Stimulated activated CD4-positive, alpha-beta T cell treated with anti-CD3 and anti-CD28 coated beads, Interleukin-1b, Interleukin-23, amount 100 ng/mL, for 48 hours (primary cell): ENCODE measurements at places on chromosomes 12 and 14.
A peak's percentile ranks its signal among the peaks of the same experiment; 100 is the strongest.

DNA sequence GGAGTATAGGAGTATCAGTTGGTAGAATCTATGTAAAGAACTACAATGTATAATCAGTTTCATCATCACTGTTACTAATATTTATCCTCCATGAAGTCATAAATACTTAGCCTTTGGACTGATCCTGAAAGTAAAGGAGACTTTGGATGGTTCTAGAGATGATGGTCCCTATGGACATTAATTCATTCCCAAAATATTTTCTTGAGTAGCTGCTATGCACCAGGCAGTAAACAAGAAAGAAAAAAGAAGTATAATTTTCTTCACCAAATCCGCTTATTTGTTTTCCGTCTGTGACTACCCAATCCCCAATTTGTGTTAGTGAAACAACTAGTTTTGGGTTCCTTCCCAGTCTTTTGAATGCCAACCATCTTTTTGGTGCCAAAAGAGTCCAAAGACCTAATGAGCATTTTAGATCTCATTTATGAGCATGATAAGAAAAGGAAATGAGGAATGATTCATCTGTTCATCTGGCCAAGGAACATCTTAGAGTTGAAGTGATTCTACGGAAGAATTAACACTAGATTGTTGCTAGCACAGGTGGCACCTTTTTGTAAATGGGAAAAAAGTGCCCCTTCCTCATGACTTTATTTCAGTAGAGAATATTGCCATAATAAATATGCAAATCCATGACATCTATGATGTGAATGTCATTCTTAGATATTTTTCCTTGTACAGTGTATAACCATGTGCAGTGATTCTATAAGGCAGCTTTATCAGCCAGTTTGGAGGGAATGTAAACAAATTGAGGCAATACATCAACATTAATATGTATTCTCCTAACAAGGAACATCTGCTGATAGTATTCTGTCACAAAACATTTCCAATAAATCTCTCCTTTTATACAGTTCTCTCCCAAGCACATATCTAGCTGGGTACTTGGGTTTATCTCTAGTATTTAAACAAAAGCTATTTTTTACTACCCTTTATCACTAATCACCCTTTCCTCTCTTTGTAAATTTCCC is 85.1 kb upstream of the CCDC91 start:
- DNase-seq: no peak

- no peak for DNase-seq
Observed at GRCh38 chr12:111606767-111607230, 7.7 kb upstream of the ATXN2 start.

- DNase-seq: no peak
Observed at GRCh38 chr12:79686171-79686570, 4.6 kb downstream of the PAWR start.

DNA sequence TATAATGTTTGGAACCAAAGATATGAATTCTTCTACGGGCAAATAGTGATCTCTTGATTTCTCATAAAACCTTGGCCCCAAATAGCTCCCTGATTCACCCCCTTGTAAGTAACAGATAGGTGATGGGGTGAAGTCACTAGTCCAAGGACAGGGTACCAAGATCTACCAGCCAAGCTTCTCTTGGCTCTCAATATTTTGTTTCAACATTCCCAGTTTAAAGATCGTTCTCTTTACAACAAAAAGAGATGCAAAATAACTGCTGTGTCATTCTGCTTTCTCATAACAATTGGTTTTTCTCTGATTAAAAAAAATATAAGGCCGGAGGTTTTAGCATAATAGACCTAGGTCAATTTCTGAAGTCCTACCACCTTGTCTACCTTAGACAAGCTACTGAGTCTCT is 11.8 kb downstream of the PAH start:
- no peak for DNase-seq

DNA sequence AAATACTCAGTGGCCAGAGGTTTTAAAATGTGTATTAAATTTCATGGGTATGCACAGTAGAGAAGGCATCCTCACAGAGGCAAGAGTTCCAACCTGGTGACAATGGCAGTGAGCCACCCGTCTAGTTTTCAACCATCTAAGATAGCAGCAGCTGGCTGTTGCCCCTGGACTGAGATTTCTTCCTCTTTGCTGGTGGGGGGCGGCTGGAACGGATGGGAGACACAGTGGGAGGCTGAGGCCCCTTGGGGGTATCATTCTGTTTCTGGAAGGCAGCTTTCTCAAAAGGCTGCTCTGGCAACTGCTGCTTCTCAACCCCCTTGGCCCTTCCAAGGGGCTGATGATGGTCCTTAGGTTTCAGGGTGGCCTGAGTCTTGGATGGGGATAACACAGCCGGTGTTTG is 1.0 kb upstream of the IFFO1 start:
- no peak for DNase-seq

GRCh38 chr14:94650806-94651805 is 38.9 kb downstream of the SERPINA3 start:
- no peak for DNase-seq

GRCh38 chr12:82476511-82476910 is 118.2 kb downstream of the METTL25 start:
- DNase-seq: no peak

GRCh38 chr14:75223664-75224154 is 47.3 kb upstream of the TMED10 start:
- DNase-seq: no peak

DNA sequence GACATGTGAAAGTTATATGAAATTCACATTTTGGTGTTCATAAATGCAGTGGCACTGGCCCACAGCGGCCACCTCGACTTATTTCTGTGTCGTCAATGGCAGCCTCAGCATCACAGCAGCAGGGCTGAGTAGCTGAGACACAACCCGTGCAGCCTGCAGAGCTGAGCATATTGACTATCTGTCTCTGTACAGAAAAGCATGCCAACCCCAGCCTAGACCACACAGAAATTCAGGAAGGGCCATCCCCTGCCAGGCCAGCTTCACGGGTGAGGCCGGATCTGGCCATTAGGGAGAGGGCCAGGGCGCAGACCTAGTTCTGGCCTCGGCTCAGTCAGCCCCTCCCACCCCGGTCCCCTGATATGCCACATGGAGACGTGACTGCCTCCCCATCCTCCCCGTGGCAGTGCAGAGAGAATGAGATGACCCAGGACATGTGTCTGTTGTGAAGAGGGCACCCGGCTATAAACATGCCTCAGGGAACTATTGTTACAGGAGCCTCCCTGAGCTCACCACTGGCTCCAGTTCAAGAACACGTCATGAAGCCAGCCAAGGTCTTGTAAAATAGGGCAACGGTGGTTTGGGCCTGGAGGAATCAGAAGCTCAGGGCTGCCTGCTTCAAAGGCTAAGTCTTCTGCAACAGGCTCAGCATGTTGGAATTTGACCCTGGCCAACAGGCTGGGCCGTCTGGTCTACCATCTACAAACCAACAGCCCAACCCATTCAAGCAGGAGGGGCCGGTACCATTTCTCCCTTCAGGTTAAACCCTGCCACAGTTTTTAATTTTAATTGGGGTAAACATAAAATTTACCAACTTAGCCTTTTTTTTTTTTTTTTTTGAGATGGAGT is 25.5 kb downstream of the SCARB1 start:
- DNase-seq: no peak

DNA sequence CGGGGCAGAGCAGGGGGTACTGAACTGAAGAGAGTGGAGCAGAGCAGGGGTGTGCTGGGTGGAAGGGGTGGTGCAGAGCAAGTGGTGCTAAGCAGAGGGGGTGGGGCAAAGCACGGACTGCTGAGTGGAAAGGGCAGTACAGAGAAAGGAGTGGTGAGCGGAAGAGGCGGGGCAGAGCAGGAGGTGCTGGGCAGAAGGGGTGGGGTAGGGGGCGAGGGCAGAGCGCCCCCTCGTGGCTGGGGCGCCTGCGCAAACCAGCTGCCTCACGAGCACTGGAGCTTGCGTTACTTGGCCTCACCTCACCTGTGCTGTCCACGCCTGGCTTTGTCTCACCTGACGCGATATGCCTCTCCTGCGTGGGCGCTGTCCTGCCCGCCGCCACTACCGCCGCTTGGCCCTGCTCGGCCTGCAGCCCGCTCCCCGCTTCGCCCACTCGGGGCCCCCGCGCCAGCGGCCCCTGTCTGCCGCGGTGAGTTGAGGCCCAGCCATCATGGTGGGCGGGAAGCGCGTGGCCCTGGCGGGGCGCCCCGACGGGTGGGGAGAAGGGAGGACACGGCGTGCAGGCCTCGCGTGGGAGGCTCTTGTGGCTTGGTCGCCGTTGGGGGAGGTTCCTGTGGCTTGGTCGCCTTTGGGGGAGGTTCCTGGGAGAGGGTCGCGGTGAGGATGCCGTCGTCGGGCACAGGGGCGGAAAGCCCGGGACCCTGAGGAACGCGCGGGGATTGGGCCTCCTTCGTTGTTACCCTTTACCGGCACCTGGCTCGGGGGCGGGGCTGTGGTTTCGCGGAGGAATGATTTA is at the start of gene COX8C:
COX8C (plus strand) TSS at position 257 of the 796 bp plus-strand sequence; CDS start at position 344, 87 bp downstream.
- DNase-seq: no peak

DNA sequence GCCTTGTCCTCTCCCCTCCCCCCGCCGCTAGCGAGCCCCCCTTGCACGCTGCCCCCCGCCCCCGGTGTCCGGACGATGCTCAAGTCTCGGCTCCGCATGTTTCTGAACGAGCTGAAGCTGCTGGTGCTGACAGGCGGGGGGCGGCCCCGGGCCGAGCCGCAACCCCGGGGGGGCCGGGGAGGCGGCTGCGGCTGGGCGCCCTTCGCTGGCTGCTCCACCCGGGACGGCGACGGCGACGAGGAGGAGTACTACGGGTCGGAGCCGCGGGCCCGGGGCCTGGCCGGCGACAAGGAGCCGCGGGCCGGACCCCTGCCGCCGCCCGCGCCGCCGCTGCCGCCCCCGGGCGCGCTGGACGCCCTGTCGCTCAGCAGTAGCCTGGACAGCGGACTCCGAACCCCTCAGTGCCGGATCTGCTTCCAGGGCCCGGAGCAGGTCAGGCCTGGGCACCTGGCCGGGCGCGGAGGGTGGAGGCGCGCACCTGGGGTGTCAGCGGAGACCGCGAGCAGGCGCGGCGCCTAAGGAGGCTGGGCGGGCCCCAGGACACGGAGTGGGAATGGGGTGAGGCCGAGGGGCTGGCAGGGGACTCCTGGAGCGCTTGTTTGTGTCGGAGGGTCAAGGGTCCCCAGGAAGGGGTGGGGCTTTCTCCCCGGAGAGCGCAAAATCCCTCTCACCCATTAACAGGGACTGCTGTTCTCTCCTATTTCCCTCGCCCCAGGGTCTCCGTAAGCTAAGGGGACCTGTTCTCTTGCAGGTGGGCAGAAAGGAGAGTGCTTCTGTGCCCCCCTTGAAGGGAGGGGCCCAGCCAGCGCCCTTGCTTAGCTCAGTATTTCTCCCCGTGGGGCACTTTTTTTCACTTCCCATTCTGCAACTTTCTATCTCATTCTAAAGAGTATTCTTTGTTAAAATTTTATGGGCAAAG is 810 bp downstream of the MARCHF9 start:
- no peak for DNase-seq

- peak; percentile 32 for DNase-seq
Observed at GRCh38 chr14:24231263-24232120, 675 bp downstream of the NEDD8 start.

- no peak for DNase-seq
Observed at GRCh38 chr14:32597771-32598170, 268.7 kb downstream of the AKAP6 start.

GRCh38 chr12:79115743-79116142 is 251.2 kb downstream of the SYT1 start:
- DNase-seq: no peak

DNA sequence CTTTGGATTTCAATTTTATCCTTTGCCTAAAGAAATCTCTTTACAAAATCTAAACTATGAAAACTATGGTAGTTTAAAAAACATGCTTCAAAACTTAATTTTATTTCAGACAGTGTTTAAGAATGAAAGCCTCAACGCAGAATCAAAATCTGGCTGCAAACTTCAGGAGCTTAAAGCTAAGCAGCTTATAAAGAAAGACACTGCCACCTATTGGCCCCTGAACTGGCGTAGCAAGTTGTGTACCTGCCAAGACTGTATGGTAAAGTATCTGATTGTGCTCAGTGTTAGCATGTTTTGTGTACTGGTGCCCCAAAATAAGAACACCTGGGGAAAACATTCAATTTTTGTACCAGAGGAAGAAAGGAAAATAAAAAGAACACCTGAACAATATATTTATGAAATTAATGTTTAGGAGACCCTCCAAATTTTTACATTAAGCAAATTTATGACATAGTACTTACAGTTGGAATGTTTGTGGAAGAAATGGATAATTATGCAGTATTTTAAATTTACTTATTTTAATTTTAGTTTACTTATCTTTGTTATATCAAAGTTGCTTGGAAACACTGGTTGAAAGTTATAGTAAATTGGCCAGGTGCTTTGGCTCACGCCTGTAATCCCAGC is 12.2 kb downstream of the UBR7 start:
- peak; percentile 20 for DNase-seq

- DNase-seq: no peak
Observed at GRCh38 chr14:70934502-70935134, 27.4 kb downstream of the PCNX1 start.
